ENCODE measurements at places on chromosomes 13 and 19. TPM values are rescaled to one million over a fixed set of nuclear protein-coding genes. Genes with fewer than 3 reads are reported as not detected.

- no peaks in the 10 kb centered on the region for H3K27me3 ChIP-seq
- H3K4me3 ChIP-seq = peak overlapping the region; percentile 8
- no peaks in the 10 kb centered on the region for H3K36me3 ChIP-seq
- peak overlapping the region; percentile 46 for H3K27ac ChIP-seq
- peaks cover 8% of the 10 kb centered on the region for H3K4me1 ChIP-seq
Measured at GRCh38 chr13:76879203-76879882, 6.9 kb downstream of the KCTD12 start.

DNA sequence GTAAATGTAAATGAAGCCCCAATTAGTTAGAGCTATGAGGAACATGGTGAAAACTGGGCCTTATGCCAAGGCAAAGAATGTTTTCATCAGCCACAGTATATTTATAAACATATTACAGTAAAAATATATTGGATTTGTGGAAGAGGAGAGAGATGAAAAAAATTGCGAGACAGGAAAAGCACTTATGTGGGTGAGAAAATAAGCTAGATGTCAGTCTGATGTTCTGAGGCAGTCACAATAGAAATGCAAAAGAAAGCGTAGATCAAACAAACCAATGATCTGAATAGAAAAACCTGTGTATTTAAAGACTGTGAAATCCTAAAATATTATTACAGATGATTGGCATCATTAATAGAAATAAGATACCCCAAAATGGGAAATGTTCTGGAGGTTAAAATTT is 1332.5 kb downstream of the SLITRK5 start:
- no peak for DNase-seq
- H3K4me3 ChIP-seq = no peak overlapping the region
- no peaks in the 10 kb centered on the region for H3K27me3 ChIP-seq
- no peaks in the 10 kb centered on the region for H3K4me1 ChIP-seq

DNA sequence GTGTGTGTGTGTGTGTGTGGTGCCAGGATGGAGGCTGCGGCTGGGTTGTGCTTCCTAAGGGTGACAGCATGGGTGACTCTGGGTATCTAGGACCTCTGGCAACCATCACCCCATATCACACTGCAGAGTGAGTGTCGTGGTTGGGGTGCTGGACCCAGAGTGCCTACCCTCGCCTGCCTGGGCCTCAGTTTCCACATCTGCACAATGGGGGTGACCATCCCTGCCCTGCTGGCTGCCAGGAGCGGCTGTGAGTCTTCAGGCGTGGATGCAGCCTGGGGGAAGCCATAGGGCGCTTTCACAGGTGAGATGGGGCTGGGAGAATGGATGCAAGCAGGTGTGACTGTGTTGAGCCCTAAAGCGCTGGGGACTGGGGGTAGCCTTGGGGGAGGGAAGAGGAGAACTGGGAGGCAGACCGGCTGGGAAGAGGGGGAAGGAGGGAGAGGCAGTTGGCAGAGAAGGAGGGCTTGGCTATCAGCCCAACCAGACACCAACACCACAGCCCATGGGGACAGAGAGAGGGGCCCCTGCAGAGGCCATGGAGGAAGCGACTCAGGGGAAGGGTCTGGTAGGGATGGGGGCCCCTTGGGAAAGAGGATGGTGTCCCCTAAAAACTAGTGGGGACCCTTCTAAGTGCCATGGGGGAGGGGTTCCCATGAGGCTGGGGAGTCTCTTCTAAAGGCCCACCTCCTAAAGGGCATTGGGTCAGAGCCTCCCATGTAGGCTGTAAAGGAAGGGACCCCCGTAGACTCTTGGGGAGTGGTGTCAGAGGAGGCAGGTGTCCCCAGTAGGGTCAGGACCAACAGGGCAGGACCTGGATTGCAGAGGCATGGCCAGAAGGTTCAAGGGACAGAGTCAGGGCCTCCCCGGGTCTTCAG is 1.7 kb downstream of the PLPPR2 start:
- H3K36me3 ChIP-seq = no peaks in the 10 kb centered on the region
- DNase-seq = no peak
- H3K27ac ChIP-seq = no peak overlapping the region
- H3K27me3 ChIP-seq = no peaks in the 10 kb centered on the region
- no peak overlapping the region for H3K4me3 ChIP-seq

LSM14A gene
- total RNA-seq = 179 TPM

DNA sequence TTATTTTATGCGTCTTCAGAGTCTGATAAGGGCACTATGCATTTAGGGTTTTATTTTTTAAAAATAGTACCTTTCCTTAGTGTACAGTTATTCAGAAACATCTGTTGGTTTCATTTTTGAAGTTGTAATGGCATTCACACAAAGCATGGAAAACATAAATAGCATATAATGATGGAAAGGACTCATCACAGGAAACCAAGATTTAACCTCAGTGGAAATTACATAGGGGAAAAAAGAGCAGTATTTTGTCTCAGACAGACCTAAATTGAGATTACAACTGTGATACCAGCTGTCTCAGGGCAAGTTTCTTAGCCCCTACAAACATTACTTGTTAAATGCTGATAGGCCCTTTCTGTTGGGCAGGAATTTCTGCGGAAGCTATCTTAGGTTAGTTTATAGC is 57.2 kb downstream of the NHLRC3 start:
- H3K27ac ChIP-seq = no peak overlapping the region
- no peaks in the 10 kb centered on the region for H3K36me3 ChIP-seq
- H3K4me3 ChIP-seq = no peak overlapping the region

DNA sequence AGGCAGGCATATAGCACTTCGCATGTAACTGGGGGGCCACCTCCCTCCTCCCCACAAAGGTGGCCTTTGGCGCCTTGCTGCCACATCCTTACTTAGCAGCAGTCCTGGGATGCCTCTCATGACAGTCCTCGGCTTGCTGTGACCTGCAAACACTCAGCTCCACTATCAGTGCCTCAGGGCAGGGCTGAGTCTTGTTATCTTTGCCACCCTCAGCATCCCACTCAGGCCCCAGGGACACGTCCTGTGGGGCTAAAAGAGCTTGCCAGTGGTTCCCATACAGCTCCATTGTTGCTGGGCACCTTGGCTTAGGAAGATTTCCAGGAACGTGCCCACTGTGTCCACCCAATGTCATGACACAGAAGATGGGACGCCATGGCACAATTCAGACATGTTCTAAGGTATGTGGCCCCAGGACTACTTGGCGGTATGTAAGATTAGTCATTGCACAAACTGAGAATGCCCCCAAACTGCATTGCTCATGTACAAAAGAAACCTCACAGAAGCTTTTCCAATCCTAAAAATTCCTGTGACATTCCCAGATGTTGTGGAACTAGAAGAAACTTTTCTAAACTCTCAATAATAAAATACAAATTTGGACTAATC is 16.3 kb downstream of the DOCK9 start:
- H3K4me3 ChIP-seq = no peak overlapping the region
- no peak for DNase-seq
- H3K4me1 ChIP-seq = peaks cover 32% of the 10 kb centered on the region
- no peaks in the 10 kb centered on the region for H3K36me3 ChIP-seq
- H3K27ac ChIP-seq = no peak overlapping the region

MAP3K10 gene
- total RNA-seq = 10.6 TPM

ZNF780B gene
- 12.0 TPM for total RNA-seq

DNA sequence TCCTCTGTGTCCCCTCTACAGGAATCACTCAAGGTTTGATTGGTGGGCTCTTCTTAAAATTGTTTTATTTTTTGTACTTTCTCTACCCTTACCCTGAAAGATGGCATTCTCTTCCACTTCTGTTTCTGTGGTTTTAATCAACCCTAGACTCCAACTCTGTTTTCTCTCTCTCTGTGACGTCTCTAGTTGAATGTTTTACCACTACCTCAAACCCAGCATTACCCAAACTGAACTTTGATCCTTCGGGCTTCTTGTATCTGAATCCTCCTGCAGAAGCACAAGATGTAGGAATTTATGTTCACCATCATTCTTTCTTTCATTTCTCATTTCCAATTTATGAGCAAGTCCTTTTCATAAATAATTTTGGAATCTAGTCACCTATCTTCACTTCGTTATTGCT is 39.9 kb downstream of the PCCA start:
- no peak for DNase-seq
- no peak overlapping the region for H3K27ac ChIP-seq
- no peak overlapping the region for H3K4me3 ChIP-seq
- no peaks in the 10 kb centered on the region for H3K36me3 ChIP-seq

DNA sequence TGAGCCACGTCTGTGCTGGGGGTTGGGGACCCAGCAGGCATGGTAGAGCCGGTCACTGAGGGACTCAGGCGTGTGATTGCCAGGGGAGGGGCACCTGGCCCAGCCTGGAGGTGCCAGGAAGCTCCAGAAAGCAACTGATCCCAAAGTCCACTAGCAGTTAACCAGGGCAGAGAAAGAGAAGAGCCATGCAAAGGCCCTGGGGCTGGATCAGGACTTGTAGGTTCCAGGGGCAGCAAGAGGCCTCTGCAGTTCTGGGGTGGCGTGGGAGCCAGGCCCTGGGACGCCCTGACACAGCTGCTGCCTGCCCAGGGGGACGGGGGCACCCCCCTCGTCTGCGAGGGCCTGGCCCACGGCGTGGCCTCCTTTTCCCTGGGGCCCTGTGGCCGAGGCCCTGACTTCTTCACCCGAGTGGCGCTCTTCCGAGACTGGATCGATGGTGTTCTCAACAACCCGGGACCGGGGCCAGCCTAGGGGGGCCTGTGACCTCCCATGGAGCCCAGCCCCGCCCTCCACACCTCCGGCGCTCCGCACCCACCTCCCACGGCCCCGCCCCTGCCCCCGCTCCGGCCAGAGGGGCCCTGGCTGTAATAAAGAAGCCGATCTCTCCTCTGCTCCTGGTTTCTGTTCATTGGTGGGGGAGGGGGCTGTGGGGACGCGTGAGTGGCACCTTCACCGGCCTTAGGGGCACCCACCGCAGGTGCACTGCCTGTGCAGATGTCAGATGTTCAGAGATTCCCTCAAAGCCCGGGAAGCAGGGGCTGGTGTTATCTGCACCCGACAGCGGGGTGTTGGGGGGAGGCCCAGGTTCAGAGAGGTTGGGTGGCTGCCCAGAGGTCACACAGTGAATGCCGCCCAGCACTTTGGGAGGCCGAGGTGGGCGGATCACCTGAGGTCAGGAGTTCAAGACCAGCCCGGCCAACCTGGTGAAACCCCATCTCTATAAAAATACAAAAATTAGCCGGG is 4.1 kb downstream of the AZU1 start:
- no peaks in the 10 kb centered on the region for H3K27me3 ChIP-seq
- H3K4me1 ChIP-seq = no peaks in the 10 kb centered on the region
- H3K36me3 ChIP-seq = no peaks in the 10 kb centered on the region
- no peak overlapping the region for H3K4me3 ChIP-seq
- H3K27ac ChIP-seq = no peak overlapping the region

DNA sequence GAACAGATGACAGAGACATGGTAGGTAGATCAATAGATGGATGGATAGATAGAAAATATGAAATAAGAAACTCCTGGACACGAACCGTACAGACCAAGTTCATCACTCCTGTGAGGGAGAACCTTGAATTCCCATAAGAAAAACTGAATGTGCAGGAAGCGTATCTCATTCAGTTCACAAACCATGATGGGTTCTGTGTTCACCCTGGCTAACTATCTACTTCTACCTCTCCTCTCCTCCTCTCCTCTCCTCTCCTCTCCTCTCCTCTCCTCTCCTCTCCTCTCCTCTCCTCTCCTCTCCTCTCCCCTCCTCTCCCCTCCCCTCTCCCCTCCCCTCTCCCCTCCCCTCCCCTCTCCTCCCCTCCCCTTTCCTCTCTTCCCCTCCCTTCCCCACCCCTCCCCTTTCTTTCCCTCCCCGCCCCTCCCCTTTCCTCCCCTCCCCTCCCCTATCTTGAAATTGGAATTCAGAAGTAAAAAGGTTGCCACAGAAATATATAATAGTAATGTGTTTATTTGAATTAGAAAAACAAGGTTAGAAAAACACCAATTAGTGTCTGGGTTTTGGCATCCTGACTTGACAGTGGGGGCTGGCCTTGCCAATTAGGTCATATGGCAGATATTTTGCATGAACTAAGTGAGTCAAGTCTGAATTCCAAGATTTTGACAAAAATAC is 75.9 kb downstream of the ANKRD10 start:
- H3K27me3 ChIP-seq = no peaks in the 10 kb centered on the region
- H3K4me3 ChIP-seq = no peak overlapping the region
- no peaks in the 10 kb centered on the region for H3K36me3 ChIP-seq
- DNase-seq = no peak
- no peak overlapping the region for H3K27ac ChIP-seq

GRCh38 chr13:20499986-20500385 is 25.7 kb downstream of the CRYL1 start:
- peaks cover 7% of the 10 kb centered on the region for H3K4me1 ChIP-seq
- no peak overlapping the region for H3K27ac ChIP-seq
- H3K36me3 ChIP-seq = no peaks in the 10 kb centered on the region
- H3K27me3 ChIP-seq = no peaks in the 10 kb centered on the region

KIR2DL3 gene
- total RNA-seq = not detected

ZNF813 gene
- total RNA-seq = 4.2 TPM

GRCh38 chr19:1220477-1220930 is 14.9 kb downstream of the STK11 start:
- no peak for DNase-seq
- H3K36me3 ChIP-seq = peaks cover 40% of the 10 kb centered on the region
- peaks cover 31% of the 10 kb centered on the region for H3K4me1 ChIP-seq
- no peak overlapping the region for H3K27ac ChIP-seq
- H3K27me3 ChIP-seq = no peaks in the 10 kb centered on the region

DNA sequence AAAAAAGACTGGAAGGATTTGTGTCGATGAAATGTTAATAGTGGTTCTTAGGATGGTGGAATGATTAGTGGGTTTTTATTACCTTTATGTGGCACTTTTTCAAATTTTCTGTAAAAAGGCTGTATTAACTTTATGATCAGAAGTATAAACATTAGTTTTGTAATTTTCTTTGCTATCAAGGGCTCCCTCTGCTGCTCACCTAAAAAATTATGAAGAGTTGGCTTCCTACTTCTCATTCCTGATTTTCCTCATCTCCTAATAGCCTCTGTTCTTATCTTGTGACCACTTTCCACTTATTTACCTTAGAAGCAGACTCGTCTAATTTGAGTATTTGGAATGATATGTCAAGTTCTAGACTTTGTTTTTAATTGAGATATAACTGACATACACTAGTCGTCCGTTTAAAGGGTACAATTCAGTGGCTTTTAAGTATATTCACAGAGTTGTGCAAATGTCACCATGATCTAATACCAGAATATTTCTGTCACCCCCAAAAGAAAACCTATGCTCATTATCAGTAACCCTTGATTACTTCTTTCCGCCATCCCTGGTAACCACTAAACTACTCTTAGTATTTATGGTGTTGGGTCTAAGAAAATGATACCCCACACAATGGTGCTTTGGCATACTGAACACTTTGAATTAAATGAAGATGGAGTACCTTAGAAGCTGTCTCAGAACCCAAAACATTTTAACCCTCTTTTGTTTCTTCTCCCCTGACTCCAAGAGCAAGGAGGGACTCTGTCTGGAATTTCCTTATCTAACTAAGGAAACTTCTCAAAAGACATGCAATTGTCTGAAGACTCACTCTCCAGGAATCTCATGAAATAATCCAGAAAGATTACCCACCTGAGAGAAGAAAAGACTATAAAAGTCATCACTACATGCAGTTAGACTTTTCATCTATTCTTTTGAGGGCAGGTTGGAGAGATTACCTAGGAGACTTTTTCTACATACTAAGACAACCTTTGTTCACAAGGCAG is 311.3 kb downstream of the DLEU7 start:
- H3K27me3 ChIP-seq = no peaks in the 10 kb centered on the region
- H3K27ac ChIP-seq = no peak overlapping the region
- DNase-seq = no peak
- no peaks in the 10 kb centered on the region for H3K36me3 ChIP-seq

- H3K27ac ChIP-seq = no peak overlapping the region
- no peaks in the 10 kb centered on the region for H3K27me3 ChIP-seq
- H3K36me3 ChIP-seq = no peaks in the 10 kb centered on the region
- H3K4me1 ChIP-seq = peaks cover 6% of the 10 kb centered on the region
- H3K4me3 ChIP-seq = no peak overlapping the region
Measured at GRCh38 chr13:24071423-24072075, 89.0 kb upstream of the SPATA13 start.

- H3K27ac ChIP-seq = no peak overlapping the region
- H3K27me3 ChIP-seq = no peaks in the 10 kb centered on the region
- H3K4me1 ChIP-seq = no peaks in the 10 kb centered on the region
- no peak for DNase-seq
- H3K4me3 ChIP-seq = no peak overlapping the region
- no peaks in the 10 kb centered on the region for H3K36me3 ChIP-seq
Measured at GRCh38 chr13:101149735-101150384, 266.4 kb downstream of the NALCN start.
